ENCODE measurements at places on chromosomes 2 and 18.

DNA sequence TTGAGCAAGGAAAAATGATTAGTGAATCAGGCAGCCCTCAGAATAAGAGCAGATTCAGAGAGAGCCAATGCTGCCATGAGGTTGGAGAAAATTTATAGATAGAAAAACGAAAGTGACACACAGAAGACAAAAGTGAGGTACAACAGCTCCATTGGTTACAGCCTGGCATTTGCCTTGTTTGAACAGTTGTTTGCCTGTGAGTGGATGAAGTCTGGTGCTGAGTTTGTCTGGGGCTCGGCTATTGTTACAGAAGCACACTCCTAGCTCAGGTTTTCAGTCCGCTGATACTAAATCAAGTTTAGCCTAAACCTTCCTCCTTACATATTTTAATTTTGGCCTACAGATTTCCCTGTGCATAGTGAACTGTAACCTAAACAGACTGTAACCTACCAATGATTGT lies 387.8 kb upstream of the RAB12 start:
- DNase-seq: no peak

DNA sequence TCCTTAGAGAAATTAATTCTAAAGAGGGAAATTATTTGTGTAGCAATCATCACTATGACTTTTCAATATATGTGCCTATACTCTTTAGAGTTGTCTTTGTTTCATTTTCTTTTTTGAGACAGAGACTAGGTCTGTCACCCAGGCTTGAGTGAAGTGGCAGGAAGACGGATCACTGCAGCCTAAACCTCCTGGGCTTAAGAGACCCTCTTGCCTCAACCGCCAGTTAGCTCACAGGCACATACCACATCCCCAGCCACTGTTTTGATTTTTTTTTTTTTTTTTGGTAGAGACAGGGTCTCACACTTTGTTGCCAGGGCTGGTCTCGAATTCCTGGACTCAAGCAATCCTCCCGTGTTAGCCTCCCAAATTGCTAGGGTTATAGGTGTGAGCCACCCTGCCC lies 12.4 kb downstream of the YWHAQ start:
- no peak for DNase-seq

- no peak for DNase-seq
These were observed 169.4 kb downstream of the NBAS start for GRCh38 chr2:15391751-15392150.

GRCh38 chr2:235996419-235996818 lies 171.8 kb downstream of the GBX2 start:
- no peak for DNase-seq

DNA sequence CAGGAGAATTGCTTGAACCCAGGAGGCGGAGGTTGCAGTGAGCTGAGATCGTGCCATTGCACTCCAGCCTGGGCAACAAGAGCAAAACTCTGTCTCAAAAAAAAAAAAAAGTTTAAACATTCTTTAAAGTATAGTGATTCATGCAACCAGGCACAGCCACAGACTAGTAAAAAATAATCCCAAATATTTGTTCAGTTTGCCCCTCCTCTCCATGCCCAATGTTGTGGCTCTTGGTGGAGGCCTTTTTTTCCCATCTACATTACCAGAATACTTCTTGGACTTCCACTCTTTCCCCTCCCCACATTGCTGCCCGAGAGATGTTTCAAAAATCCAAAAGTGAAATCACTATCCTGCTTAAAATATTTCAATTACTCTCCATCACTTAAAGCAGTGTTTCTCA lies 5.1 kb upstream of the MALT1 start:
- DNase-seq: no peak
